Hematopoietic multipotent progenitor cell treated with erythropoietin and hydrocortisone succinate and interleukin-3 and kit ligand, for 6 days (in vitro differentiated cells): ENCODE measurements at places on chromosomes 4 and X.

GRCh38 chr4:79199743-79200142 lies 126.1 kb downstream of the NAA11 start:
- no peak for DNase-seq

DNA sequence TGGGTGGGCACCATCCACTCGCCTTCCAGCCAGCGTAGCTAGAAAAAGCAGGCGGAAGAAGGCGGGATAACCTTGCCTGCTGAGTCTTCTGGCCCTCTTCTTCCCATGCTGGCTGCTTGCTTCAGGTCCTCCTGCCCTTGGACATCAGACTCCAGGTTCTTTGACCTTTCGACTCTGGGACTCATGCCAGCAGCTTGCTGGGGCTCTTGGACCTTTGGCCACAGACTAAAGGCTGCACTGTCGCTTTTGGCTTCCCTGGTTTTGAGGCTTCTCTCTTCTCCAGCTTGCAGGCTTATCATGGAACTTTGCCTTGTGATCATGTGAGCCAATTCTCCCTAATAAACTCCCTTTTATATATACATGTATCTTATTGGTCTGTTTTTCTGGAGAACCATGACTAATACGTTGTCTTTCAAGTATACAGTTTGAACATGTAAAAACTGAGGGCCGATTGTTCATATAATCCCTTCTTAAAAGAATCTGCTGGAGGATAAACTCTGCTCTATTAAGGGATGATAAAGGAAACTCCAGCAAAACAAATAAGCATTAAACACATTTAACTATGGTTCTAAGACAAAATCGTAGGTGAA lies 116.6 kb upstream of the LCORL start:
- no peak for DNase-seq

DNA sequence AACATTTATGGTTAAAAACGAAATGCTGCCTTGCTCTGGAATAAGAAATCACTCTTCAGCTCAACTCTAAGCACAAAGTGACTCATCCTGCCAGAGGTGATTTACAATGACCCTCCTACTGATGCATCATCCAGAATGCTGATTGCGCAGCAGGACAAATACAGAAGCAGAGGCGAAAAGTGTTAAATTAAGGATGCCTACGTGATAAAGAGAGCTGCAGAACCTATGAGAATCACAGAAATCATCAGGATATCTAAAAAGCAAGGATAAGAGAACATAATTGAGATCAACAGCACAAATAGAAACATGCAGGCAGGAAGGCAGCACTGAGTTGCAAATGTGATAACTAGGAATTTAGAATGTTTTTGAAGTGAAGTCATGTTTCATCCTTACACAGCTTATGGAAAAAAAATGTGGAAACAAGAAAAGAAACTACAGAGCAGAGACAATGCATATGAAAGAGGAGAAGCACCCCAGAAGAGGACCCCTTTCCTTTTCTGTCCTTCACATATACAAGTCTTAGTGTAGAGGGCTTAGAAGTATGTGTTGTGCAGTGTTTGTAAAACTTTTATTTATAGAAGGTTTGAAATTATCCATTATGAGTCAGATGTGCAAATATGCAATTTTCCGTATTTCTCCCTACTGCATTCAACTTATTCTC lies 188.4 kb downstream of the SLC7A11 start:
- DNase-seq, result no peak

DNA sequence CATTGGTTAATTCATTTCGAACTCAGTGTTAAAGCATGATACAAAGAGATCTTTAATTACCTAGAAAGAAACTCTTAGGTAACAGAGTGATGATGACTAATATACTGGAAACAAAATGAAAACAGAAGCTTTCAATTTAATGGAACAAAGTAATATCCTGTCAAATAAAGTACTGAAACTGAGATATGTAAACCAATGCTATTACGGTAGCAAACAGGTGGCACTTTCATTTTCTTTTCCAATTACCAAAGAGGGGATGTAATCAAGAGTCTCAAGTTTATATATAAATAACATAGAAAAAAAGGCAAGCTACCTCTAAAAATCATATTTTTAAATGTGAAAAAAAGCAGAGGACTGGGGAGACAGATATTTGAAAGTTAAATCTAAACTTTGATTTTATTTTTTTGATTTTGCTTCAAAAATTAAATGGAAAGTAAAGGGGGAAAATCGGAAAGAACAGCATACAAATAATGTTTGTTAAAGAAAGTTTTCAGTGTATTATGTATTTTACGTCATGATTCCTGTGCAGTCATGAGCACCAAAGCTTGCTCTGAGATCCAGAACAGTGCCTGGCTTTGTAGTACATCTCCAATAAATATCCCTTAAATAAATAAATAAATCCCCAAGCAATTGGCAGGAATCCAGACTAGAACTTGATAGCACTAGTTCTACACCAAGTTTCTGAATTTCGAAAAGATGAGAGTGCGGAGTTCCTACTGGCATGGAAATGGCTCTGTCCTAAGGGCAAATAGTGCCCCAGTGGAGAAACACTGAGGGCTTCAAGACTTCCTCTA lies 25.0 kb upstream of the RAPGEF2 start:
- DNase-seq, result peak; percentile 20

DNA sequence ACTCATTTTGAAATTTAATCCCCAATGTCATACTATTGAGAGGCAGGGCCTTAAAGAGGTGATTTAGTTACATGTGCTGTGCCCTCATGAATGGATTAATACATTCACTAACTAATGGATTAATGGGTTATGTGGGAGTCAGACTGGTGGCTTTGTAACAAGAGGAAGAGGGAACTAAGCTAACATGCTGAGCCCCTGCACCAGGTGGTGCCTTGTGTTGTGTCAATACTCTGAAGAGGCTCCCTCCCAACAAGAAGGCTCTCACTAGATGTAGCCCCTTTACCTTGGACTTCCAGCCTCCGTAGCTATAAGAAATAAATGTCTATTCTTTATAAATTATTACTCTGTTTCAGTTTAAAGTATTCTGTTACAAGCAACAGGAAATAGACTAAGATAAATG lies 411.9 kb upstream of the EMCN start:
- DNase-seq, result no peak

DNA sequence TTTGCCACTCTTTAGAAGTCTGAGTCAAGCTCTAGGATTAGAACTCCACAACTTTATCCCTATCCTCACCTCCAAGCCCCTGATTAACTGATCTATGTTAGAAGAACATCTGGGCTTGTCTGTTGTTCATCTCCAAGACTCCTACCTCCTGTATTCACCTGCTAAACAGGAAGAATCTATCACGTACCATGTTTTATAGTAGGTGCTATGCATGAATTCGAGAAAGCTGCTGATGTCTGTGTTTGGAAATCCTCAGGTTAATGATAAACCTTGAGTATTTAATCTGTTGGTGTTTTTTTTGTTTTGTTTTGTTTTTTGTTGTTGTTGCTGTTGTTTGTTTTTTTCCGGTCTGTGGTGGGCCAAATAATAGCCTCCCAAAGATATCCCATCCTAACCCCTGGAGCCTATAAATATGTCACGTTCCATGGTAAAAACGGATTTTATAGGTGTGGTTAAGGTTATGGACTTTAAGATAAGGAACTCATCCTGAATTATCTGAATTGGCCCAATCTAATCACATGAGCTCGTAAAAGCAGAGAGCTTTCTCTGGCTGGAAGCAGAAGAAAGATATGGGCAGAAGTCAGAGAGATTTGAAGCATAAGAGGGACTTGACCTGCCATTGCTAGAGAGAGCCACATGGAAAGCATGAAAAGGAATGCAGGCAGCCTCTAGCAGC lies 101.2 kb upstream of the DUSP21 start:
- no peak for DNase-seq

GRCh38 chrX:110759785-110760184 lies 35.8 kb downstream of the CHRDL1 start:
- DNase-seq, result no peak

GRCh38 chr4:108099838-108100237 lies 68.9 kb downstream of the LEF1 start:
- no peak for DNase-seq

DNA sequence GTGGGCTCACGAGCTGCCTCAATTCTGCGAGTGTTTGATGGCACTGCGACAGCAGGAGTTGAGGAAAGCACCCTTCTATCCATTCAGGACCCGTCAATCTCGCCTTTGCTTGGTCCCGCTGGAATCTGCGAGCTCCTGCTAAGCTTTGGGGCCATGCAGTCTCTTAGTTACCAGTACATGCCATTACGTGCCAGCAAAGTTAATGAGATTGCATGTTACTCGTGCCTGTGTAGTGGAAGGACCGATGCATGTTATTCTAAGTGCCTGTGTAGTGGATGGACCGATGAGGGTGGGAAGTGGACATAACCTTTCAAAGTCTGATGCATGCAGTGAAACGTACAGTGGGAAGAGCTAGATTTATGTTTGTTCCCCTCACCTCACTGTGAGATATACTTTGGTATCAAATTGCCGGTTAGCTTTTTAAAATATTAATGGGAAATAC lies 569 bp downstream of the RPS3A start:
- DNase-seq, result no peak

- DNase-seq, result no peak
Measured at GRCh38 chrX:65921363-65921762, 118.5 kb downstream of the VSIG4 start.

- no peak for DNase-seq
Measured at GRCh38 chrX:26664919-26665318, 448.9 kb downstream of the MAGEB5 start.

GRCh38 chr4:98110929-98111328 lies 32.3 kb downstream of the STPG2 start:
- DNase-seq, result no peak

GRCh38 chrX:120560405-120560841 lies 339 bp downstream of the CUL4B start:
- peak; percentile 35 for DNase-seq

DNA sequence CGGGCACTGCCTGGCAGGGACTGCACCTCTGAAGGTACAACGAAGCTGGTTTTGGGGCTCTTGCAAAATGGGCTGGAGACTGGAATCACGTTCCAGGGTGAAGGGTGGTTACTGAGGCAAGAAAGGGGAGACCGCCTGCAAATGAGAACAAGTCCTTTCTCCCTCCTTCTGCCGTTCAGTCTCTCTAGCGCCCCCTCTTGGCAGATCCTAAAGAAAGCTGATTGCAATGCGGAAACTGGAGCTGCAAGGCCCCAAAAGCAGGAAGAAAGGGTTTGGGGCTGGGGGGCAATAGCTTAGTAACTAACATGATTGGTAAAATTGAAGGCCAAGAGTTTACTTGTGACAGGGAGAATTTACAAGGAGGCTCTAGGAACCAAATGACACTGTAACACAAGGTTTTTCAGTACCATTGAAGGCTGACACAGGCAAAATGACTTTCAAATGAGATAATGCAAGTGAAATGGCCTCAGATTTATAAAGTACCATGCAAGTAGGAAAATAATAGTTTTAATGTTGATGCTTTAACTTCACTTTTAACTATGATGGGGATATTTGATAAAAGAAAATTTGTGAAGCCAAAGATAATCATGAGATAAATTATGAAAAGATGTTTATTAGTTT lies 222.7 kb upstream of the HAND2 start:
- DNase-seq, result peak; percentile 61

- peak; percentile 17 for DNase-seq
Measured at GRCh38 chrX:95318882-95319281, 1365.8 kb upstream of the DIAPH2 start.

- DNase-seq, result no peak
Measured at GRCh38 chrX:23515028-23515427, 152.3 kb upstream of the PRDX4 start.
